ENCODE measurements at places on chromosomes 3 and 15.

- DNase-seq = no peak
Observed at GRCh38 chr15:31857194-31857593, 173.1 kb upstream of the CHRNA7 start.

DNA sequence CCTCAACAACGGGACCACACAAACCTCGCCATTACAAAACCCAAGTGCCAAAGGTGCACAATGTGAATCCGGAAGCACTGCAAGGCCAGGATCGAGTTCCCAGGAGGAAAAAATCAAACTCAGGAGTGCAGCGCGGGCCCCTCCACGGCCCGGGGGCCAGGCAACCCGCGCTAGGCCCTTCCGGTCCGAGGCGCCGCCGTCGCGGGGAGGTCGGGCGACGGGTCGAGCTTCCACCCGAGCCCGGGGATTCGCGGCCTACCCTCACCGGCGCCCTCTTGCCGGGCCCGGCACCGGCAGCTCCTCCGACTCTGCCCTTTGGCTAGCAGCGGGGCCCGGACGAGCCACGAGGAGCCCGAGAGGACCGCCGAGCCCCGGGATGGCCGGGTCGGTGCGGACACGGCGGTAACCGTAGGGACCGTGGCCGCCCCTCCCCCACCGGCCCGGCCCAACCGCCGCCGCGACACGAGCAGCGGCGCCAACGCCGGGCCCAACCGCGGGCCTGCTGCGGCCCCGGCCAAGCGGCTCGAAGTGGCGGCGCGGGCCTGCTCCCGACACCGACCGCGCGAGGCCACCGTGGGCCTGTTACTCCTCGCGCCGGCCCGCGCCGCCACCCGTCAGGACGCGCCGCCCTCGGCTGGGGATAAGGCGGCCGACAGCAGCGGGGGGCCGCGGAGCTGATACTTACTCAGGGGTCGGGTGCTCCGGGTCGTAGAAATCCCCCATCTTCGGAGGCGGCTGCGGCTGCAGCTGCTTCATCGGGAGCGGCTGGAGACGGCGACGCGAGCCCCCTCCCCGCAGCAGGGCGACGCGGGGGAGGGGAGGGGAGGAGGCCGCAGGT lies 525 bp downstream of the SETD2 start:
- DNase-seq = peak; percentile 38

- DNase-seq = no peak
Observed at GRCh38 chr15:38698254-38698653, 133.6 kb upstream of the RASGRP1 start.

DNA sequence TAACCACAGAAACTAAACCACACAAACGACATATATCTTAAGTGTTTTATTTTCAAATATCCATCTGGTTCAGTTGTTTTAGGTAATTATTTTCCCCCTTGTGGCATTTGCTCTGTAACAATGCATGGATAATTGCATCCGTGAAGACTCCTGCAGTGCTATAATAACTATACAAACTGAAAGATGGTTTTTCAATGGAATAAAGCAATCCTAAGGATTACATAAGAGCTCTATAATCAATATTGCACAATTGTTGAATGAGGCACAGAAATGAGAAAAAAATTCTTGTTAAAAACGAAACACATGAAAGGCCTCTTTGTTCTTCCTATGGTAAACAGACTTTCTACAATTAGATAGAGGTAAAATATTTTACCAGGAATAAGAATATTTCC lies 446.0 kb upstream of the EPHA3 start:
- DNase-seq = no peak

- no peak for DNase-seq
Observed at GRCh38 chr3:148439254-148439822, 258.4 kb upstream of the AGTR1 start.

DNA sequence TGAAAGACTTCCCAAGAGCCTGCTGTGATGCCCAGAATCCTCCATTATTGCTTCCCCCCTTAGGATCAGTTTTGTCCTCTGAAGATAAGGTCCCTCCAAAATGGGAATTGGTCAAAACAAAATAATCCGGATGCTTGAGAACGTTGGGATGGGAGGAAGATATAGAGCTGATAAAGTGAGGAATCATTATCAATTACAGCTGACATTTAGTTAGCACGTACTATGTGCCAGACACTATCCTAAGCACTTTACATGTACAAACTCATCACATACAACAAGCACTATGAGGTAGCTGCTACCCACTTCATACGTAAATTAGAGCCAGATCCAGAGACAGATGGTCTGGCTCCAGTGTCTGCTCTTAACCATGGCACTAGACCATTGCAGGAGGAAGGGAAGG lies 6.6 kb upstream of the RPP25 start:
- DNase-seq = no peak

DNA sequence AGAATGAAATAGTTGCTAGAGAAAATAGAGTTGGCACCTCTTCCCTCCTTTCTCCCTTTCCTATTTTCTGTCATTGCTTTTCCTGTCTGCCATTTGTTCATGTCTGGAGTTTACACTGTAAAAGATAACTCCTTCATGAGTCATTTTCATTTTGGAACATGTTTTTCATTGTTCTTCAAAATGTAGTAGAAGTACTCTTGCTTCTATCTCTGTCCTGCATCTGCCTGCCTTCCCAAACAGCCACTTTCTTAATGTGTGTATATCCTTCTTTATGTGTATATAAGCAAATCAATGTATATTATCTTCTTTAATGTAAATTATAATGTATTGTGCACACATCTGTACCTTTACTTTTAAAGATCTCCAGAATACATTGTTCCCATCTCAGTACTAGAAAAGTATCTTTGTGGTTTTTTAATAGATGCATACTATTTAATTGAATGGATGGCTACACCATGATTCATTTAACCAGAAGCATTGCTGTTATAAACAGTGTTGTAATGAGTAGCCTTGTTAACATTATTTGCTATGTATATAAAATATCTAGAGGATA lies 41.1 kb downstream of the TSC22D2 start:
- no peak for DNase-seq

- no peak for DNase-seq
Observed at GRCh38 chr3:126751611-126752302, 47.7 kb downstream of the CHCHD6 start.

Measured in activated T-cell treated with anti-CD3 and anti-CD28 coated beads for 4 hours (primary cell).